ENCODE measurements at places on chromosomes 5 and 9. TPM values are rescaled to one million over a fixed set of nuclear protein-coding genes. Genes with fewer than 3 reads are reported as not detected.
A peak's percentile ranks its signal among the peaks of the same experiment; 100 is the strongest.

DNA sequence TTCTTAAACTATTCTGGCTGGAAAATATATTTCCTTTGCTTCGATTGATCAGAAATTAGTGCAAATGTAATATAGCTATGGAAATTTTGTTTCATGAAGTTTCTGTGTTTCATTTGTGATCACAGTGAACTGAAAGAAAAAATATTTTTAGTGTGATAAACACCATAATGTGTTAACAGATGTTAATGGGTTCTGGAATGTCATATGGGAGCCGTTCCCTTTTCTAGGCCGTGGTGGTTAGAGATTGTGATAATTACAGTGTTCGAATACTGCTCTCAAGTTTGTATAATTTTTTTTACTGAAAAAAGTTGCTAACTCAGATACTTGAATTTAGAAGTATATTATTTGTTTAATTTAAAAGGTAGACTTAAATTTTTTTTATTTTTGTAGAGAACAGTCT, 19.3 kb downstream of the GAPVD1 start:
- no peak for DNase-seq

The GMCL2 gene
- total RNA-seq, result not detected

DNA sequence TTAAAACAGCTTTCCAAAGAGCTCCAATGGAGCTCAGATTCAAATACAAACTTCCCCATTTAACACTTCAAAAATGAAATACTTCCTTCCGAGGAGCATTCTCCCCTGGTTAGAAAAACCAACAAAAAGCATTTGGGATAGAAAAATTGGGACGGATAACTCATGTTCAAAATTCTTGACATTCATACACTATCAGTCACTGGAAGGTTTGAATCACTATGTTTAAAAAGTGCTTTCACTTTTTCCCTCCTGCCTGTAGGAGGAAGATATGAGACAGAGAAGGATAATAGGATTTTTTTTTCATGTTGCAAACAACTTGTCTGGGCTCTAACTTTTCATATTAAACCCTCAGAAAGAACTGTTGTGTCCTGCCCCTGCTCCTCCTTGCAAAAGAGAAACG, 412.0 kb downstream of the ACTL7B start:
- DNase-seq, result no peak

The IL9 gene
- total RNA-seq, result not detected

The PRR16 gene
- total RNA-seq, result 0.17 TPM

GRCh38 chr9:21031091-21031807, at the start of gene HACD4:
TSS of gene HACD4 (minus strand) at chr9:21031640. CDS start at chr9:21031590, 50 bp downstream.
- peak; percentile 63 for DNase-seq

DNA sequence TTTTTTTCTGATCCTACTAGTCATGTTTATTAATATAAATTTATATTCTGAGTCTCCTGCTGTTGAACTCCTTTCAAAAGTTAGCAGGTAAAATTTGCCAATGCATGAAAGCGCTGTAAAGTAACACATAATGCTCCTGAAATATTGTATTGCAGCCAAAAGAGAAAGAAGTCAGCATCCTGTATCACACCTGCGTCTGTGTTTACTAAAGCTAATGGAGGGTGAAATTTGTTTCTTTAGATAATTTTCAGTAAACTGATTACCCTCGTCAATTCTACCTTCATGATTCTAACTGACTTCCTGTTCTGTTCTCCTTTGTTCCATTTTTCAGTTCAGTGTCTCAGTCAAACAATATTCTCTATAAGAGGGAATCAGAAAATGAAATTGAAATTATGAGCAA, 415.4 kb downstream of the CDH9 start:
- DNase-seq, result no peak

- no peak for DNase-seq
Observed at GRCh38 chr9:111284703-111285102, 45.3 kb downstream of the OR2K2 start.

The ZNF366 gene
- total RNA-seq, result 2.1 TPM

The STPG3 gene
- not detected for total RNA-seq

DNA sequence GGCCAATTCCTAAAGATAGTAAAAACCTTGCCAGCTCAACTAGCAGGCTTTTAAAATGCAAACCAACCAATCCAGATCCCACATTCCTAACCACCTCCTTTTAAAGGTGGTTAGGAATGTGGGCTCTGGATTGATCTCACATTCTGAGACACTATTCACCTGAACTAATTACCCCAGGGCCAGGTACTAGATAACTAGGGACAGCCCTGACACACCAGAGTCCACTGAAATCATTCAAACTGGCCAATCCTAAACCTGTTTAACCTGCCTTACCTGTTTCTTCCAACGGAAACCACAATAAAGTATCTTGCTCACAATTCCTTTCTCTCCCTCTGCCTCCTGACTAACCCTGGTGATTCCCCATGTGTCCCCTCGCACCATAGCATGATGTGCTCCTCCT, 168.3 kb upstream of the DMAC1 start:
- no peak for DNase-seq

- no peak for DNase-seq
Observed at GRCh38 chr9:133717113-133718031, 20.8 kb downstream of the SARDH start.

DNA sequence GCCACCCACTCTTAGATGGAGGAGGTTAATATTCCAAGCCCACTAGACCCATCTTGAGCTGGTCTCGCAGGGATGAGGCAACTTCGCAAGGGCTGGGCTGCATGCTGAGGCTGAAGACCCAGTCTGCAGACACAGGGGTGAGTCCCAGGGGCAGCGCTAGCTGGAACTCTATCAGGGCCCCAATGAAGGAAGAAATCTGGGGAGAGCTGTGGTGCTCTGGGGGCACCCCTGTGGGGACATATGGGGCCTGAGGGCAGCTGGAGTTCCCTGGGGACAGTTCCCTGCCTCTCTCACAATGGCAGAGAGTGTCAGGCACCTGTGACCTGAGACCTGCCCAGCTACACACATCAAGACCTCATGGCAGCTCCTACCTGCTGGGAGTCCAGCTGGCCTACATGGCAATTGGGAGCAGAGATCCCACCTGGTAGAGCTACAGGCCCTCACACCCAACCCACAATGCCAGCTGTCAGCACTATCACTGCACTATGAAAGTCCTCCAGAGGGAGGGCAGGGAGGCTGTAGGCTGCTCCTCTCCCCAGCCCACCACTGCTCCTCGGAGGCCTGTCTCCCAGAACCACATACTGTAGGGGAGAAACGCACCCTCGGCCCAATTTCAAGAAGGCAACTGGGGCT, 202.2 kb downstream of the GABBR2 start:
- no peak for DNase-seq

The THBS4 gene
- 2.3 TPM for total RNA-seq
